ENCODE measurements at places on chromosomes 6 and 20.

DNA sequence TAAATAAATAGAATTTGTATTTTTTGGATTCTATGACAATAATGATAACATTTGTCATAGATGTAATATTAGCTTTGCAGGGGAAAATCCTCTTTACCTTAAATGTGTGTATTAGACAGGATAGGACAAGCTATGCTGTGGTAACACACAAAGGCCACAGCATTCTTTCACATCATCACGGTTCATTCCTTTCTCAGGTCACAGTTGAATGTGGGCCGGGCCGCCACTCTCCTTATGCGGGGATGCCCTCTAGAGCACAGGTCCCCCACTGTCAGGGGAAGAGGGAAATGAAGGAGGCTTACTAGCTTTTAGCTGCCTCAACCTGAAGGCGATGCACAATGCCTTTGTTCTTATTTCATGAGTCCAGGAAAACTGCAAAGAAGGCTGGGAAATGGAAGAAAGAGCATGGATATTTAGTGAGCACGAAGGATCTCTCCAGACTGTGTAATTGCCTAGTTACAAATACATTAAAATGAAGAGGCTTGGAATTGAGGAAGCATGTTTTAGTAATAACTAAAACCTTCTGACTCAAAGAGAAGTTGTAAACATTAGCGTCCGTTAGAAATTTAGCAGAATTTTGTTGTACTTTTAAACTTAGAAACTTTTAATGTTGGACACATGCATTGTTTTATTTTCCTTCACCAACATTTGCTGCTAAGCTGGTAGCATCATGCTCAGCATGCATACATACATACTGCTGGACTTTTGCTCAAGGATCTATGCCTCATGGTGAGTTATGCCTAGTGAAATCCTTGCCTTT is 248.9 kb upstream of the FOXQ1 start:
- no peak for ATAC-seq

- no peak for ATAC-seq
Measured at GRCh38 chr6:91132461-91132860, 545.6 kb upstream of the MAP3K7 start.

DNA sequence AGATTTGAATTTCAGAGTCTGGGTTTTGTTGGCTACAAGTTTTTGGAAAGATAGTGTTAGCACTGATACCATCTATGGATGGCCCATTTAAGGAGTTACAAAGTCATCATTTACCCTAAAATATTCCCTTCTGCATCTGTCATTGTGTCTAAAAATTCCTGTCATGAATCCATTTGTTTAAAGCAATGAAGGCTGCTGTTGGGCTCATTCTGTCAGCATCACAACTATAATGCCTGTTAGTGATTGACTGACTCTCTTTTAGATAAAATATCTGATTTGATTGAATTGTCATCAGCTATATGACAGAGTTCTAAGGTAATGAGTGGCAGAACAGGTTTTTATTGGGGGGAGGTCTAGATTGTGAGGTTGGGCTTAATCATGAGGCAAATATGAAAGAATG is 167.6 kb upstream of the IMPG1 start:
- no peak for ATAC-seq

DNA sequence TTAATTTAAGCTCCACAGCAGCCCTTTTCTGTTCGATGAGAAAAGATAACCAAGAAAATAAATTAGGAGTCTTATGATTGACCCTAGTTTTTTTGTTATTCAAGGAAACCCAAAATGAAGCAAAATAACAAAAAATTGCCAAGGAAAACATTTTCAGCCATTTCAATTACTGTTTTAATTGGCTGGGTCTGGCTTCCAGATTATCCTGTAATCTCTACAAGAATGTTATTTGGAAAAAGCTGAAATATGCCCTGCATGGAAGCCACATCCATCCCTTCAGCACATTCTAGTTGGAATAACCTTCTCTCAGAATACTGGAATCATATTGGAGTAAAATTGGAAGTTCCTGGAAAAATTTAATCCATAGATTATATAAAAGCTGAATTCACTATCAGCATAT is 191.1 kb upstream of the CCN2 start:
- ATAC-seq = no peak

DNA sequence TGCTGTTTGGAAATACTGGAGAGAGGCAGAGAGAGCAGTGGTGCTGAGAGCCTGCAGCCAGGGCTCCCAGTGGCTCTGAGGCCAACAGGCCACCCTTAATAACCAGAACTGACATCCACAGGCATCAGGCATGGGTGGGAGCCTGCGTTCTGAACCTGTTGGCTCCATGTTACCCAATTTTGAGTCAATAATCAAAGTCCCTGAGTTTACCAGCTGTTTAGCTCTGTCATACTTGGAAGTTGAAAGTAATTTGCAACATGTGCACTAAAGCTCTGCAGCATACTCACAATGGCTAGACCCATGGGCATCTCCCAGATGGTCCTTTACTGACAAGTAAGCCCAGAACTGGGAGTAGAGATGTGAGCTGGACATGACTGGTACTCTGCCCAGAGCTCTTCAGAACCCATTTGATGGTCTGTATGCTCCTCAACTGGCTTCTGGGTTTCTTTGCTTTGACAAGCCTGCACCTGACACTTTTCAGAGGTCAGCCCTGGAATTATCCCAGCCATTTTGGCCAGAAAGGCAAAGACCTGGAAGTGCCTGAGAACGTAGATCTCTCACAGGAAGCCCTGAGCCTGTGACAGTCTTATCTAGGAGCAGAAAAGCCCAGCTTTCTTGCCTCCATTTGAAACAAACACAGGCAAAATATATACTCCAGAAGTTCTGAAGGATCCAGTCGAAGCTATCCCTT is 122.4 kb upstream of the CITED2 start:
- ATAC-seq = no peak

DNA sequence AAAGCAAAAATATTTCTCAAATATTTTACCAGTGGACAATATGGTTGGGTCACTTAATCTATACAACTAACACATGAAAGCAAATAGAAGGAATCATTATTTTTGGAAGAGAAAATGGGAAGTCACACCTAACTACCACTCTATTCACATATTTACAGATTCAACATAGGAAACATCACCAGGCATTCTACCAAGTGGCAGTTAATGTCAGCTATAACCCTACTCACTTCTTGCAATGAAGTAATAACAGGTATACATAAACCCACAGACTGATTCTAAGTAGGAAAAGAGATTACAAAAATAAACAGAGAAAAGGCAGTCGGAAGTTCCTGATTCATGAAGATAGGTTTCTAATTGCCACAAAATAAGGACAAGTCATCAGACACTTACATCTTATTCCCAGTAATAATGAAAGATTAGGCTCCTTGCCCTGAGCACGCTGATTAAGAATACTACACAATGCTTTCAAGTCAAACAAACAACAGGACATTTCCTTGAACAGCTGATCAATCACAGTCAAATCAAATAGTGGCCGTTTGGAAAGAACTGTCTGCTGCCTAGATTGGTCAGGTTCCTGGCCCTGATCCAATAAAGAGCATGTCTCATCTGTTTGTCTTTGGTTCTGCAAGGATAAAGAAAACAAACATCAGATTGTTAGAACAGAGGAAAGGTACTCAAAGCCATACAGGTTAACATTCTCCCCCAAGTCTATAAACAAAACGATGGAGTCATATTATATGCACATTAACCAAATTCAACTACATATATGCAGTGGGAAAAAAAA is 79.2 kb upstream of the PLN start:
- no peak for ATAC-seq

DNA sequence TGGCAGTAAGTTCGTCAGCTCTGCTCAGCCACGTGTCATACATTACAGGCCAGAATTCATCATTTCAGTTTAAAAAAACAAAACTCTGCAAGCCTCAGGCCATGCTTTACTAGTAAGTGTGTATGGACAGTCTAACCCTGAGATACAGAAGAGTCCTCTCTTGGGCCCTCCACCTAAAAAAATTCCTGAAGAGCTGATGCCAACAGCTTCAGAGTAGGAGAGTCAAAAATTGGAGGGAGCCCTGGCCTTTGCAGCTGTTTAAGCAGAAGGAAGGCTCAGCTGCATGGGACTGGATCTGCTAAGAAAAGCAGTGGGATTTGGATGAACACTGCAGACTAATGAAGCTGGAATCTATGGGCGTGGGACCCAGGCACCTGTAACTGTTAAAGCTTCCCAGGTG is 47.2 kb upstream of the FAM8A1 start:
- ATAC-seq = no peak

- ATAC-seq = peak; percentile 51
Measured at GRCh38 chr6:137851669-137852068, 15.4 kb upstream of the TNFAIP3 start.

- no peak for ATAC-seq
Measured at GRCh38 chr6:170022291-170022722, 268.6 kb downstream of the DLL1 start.

DNA sequence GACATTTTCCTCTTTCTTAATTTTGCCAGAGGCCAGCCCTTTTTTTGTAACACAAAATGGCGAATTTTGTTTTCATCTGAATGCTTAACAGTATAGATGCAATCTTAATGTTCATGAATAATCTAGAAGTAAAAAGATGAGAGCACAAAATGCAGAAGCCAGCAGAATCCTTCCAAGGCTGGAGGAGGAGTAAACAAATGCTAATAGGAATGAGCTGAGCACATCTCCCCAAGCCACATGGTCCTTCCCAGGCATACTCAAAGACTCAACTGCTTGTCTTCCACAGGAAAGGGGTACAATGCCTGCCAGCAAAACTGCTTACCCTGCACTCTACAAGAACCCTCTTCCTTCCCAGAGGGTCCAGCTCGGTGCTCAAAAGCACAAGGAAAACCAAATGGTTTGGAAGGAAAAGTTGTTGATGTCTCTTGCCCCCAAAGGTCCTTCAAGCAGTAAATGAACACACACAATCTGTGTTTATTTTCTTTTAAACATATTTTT is 155.1 kb downstream of the MOXD1 start:
- ATAC-seq = no peak

GRCh38 chr20:17479063-17479657 is 52.0 kb downstream of the BFSP1 start:
- ATAC-seq = no peak

DNA sequence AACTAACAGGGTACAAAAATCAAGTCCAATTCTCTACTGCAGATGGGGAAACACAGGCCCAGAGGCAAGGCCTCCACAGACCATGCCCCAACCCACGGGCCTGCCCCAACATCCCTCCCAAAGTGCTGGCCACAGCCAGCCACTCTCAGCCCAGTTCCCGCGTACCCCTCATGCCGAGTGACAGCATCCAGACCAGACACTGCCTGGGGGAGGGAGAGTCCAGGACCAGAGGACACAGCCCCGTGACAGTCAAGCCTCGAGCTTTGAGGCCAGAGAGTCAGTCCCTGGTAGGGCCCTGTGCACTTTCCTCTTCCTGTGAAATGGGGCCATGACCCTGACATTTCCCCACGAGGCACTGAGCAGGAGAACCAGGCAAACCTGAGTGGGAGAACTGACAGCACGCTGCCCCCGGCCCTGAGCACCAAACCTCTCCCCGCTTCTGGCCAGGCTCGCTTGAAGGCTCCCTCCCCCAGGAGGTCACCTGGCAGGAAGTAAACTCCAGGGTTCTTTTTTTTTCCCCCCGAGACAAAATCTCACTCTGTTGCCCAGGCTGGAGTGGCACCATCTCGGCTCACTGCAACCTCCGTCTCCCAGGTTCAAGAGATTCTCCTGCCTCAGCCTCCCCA is 4.9 kb downstream of the MYL9 start:
- no peak for ATAC-seq

DNA sequence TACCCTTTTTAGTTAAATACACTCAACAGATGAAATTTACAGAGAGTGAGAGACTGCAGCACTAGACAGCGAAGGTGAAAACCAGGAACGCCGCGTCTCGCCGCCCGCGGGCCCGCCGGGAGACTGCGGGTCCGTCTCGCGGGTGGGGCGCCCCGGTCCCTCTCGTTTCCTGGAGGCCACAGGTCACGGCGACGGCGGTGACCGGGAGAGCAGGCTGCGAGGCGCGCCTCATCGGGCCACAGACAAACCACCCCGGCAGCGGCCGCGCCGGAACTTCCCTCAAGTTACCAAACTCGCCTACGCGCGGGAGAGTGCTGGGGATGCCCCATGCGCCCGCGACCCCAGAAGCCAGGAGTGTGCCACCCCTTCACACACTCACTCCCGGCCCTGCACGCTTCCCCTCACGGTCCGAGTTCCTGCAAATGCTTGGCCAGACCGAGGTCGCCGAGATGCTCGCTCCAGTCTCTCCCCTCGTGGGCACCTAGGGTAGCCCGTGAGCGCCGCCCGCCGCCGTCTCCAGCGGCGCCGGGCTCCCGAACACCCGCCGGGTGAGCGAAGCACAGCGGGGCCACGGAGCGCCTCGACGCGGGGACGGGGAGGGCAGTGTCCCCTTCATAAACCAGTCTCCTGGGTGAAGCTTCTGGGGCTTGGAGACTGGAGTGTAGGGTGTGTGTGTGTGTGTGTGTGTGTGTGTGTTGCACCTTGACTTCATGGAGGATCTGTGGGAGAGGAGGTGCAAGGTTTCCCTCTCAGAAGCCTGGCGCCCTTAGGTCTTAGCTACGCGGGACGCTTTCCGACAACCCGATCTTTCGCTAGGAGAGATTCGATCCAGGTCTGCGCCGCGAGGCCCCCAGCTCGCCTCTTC is 1.4 kb downstream of the BACH2 start:
- ATAC-seq = peak; percentile 59

GRCh38 chr20:20799716-20800312 is 87.4 kb upstream of the RALGAPA2 start:
- no peak for ATAC-seq

- no peak for ATAC-seq
Measured at GRCh38 chr6:30615958-30616810, 859 bp downstream of the PPP1R10 start.

DNA sequence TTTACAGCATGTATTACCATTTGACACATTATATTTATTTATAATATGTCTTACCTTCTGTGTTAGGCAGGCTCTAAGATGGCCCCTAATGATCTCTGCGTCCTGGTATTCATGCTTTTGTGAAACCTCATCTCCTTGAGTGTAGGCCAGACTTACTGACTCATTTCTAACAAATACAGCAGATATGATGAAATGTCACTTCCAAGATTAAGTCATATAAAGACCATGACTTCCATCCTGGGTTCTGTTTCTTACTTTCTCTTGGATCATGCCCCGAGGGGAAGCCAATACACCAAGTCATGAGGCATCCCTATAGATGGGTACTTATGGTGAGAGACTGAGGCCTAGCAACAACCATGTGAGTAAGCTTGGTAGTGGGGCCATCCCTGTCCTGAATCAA is 30.2 kb downstream of the ZHX3 start:
- ATAC-seq = peak; percentile 94

- no peak for ATAC-seq
Measured at GRCh38 chr6:92459606-92460005, 959.8 kb downstream of the EPHA7 start.

- peak; percentile 85 for ATAC-seq
Measured at GRCh38 chr6:155418017-155418761, 37.5 kb downstream of the NOX3 start.

Measured in activated T-helper 17 cell treated with anti-CD3 and anti-CD28 coated beads, Interleukin-2, amount 50 U/mL, for 72 hours (primary cell).